ENCODE measurements at places on chromosomes 16 and 17.

GRCh38 chr16:76976101-76976500 lies 214.9 kb upstream of the MON1B start:
- no peak for DNase-seq

DNA sequence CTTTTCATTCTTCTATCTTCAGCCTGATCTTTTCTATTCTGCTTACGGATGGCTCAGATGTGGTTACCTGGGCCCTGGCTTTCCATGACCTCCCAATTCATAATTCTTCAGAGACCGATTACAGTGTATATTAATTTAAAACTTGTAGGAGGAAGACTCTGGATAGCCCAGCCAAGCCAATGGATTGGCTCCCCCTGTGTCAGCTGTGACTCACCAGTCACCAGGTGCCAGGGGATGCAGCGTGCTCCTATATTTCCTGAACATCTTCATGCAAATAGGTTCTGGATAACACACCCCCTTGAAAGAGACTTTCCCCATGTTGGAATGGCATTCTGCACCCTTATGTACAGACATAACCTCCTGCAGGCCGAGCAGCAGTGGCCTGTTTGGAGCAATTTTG lies 208.3 kb upstream of the WSCD1 start:
- DNase-seq = no peak

GRCh38 chr17:30568117-30568430 lies 90.9 kb downstream of the GOSR1 start:
- DNase-seq = no peak

DNA sequence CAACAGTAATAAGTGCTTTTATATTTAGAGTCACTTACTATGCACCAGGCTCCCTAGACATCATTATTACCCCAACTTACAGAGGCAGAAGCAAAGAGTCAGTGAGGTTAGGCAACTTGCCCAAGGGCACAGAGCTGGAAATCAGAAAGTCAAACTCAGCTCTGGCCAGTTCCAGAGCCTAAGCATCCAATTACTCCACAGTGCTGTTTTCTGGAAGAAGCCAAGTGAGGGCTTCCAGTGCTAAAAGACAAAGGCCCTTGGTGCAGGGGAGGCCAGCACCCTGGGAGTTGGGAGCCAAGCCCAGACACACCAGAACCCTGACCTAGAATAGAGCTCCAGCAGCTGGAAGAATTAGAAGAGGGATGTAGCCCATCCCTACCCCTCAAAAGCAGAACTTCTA lies 40.2 kb downstream of the C17orf67 start:
- DNase-seq = no peak

- DNase-seq = no peak
Measured at GRCh38 chr16:25888868-25889267, 197.1 kb downstream of the HS3ST4 start.

GRCh38 chr17:77482375-77483127 lies 341.8 kb downstream of the SEC14L1 start:
- no peak for DNase-seq

GRCh38 chr17:9174779-9175574 lies 153.7 kb downstream of the NTN1 start:
- DNase-seq = no peak

GRCh38 chr16:29007730-29008593 lies 23.1 kb downstream of the LAT start:
- DNase-seq = no peak

GRCh38 chr17:31645351-31645750 lies 213.7 kb downstream of the COPRS start:
- no peak for DNase-seq

DNA sequence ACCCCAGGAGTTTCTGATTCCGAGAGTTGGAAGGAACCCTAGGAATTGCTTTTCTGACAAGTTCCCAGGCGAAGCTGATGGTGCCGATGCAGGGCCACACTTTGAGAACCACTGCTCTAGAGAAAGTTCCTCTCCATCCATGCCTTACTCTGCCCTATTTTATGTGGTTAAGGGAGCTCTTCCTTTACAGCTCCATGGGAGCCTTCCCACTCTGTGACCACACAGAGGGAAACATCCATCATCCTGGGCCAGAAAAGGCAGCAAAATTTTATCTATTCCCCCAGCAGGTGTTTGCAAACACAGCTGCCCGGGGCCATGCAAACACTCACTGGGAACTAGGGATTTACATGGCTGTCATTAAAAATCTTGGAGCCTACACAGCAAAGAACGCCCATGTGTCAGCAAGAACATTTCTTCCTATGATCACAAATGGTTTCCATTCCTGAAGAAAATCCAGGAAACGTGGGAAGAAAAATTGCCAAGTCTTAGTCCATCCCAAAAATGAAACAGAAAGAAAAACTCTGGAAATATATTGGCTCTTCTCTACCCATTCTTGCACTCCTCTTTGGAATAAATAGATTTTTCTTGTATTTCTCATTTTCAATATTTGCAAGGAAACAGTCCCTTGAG lies 252.7 kb downstream of the PMP22 start:
- DNase-seq = no peak

DNA sequence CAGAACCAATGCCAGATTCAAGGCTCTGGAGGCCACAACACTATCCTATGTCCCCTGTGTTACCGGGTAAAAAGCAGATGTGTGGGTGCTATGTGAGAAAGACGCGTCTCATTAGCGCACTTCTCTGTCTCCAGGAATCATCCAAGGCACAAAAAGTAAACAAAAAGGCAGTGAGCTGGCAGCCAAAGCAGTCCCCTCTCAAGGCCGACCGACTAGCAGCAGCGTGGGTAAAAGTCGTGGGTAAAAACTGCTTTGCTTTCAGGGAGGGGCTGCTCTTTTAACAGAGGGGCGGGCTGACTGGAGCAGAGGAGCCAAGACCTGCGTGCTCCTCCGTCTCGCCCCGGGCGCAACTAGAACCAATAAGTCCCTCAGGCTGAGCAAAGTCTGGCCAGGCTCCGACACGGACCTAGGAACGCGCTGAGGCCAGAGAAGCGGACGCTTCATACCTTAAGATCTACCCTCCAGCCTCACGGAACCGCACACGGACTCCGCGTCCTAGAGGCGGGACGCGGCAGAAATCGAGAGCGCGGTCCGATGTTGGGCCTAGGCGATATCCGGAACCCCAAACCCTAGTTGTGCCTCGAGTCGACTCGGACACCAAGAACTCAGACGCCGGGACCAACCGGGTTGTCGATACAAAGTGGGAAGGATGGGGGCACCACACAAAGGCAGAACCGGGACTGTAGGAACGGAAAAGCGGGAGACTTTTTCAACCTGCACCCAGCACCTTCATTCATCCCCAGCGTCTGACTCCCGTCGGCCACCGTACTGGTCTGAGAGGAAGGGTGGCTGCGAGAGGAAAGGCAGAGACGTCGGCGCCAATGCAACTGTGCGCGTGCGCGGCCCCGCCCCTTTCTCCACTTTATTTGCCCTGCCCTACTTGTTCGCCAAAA lies at the start of gene INTS2:
Gene INTS2 (minus strand): TSS at position 775 of the 893 bp plus-strand sequence. CDS start 1,338 bp downstream, outside the sequence.
- DNase-seq = peak; percentile 88

DNA sequence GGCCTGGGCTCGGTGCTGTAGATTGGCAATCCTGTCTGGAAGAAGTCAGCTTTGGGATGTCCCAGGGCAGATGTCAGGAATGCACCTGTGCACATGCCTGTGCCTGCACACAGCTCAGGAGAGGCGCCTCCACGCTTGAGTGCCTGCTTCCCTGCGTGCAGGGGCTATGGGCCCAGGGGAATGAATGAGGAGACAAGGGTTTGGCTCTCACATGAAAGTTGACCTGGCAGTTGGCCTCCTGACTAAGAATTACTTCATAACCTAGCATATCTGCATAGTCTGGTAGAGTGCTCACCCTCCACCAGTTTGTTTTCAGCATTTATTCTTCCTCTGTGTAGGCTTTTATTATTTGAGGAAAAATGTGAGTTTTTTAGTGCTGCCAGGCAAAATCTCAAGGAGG lies 50.0 kb downstream of the PLD6 start:
- DNase-seq = no peak

GRCh38 chr17:31854672-31855071 lies 4.4 kb downstream of the COPRS start:
- no peak for DNase-seq

DNA sequence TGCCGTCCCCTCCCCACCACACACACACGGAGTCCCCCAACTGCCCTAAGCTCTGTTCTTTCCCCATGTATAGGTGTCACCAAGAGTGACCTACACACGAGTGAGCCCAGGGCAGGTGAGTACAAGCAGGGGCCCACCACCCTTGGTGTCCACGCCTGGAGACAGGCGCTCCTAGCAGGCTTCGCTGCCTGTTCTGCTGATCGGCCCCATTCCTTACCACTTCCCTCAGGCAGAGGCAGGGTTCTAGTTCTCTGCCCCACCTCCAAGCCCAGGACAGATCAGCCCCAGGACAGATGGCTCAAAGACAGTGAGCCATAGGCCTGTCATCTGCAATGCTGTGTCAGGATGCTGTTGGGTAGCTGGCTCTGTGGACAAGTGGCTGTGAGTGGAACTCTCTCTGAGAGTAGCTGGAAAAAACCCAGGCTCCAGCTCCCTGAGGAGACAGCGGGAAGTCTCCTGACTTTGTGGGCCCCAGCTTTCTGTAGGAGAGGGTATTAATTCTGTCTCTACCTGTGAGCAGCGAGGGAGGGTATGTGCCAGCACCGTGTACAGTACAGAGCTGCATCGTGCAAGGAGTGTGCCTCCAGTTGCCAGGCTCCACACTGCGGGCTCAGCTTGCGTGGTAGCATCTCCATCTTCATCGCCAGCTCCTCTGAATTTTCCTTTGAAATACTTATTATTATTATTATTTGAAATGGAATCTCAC lies 897 bp downstream of the TP53I13 start:
- DNase-seq = no peak

GRCh38 chr17:41456204-41456603 lies 11.0 kb downstream of the KRT32 start:
- no peak for DNase-seq

- no peak for DNase-seq
Measured at GRCh38 chr16:68715471-68715870, 21.6 kb upstream of the CDH1 start.

DNA sequence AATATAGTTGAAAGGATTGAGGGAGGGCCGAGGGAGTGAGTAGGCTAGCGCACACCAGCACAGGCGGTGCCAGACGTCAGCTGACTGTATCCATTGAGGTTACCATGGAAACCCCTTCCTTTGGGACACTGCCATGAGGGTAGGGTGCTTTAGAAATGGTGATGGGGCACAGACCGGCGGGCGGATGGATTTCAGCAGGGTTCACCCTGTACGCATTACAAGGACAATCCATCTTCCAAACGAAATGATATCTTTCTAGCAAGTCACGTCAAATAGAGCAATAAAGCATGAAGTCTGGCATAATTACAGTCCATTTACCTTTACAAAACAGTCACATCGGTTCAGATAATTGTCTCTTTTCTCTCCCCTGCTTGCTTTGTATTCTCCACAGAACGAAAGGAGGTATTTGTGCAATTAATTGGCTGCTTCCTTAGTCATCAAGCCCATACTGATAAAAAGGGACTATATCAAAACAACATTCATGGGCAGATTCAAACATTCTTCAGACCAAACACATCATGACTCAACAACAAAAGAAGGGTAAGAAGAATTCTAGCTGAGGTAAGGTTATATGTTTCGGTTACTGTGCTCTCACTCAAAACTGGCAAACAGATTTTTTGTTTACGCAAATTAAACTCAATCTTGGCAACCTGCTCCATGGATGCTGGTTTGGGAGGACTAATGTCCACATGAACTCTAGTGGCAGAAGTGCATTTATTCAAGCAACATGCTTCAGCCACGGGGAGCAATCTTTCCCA lies 140.6 kb downstream of the CDK5R1 start:
- DNase-seq = peak; percentile 34

DNA sequence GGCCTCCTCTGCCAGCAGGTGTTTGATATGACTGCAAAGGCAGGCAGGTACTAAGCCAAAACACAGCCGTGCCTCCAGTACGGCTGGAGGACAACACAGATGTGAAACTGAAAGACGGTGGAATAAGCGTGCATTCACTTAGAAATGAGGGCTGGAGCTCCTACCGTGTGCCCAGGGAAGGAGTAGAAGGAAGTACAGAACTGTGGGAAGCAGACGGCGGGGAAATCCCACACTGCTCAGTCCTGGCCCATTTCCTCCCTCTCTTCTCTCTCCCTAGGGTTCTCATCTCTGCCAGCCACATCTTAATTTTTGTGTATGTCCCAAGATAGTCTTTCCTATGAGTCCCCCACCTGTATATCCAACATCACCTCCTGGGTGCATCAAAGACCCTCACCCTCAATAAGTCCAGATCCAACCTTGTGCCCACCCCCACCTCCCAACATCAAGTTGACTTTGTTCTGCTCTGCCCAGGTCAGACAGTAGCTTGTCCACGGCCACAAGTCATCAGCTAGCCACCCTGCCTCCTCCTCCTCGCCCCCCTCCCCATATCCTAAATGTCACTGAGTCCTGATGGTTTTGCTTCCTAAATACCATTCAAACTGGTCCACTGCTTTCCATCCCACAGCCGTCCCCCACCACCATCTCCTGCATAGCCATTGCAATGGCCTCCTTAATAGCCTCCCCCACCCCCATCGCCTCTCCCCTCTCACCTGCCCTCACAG lies 77.1 kb upstream of the RPL38 start:
- DNase-seq = no peak

GRCh38 chr16:31250782-31251384 lies 8.9 kb upstream of the ITGAM start:
- no peak for DNase-seq

DNA sequence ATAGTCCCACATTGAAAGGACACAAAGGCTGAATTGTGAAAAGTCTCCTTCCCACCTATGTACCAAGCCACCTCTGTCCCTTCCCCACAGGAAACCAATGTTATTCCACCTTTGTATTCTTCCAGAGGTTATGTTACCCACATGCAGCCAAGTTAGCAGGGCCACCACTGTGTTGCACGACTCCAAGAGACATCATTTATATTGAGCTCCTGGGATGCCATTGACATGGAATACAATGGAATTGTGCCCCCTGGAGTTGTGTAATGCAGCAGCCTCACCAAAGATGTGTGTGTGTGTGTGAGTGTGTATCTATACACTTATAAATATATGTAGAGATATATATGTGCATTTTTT lies 21.6 kb upstream of the MSI2 start:
- no peak for DNase-seq

- no peak for DNase-seq
Measured at GRCh38 chr17:57021226-57021940, 43.5 kb downstream of the SCPEP1 start.

DNA sequence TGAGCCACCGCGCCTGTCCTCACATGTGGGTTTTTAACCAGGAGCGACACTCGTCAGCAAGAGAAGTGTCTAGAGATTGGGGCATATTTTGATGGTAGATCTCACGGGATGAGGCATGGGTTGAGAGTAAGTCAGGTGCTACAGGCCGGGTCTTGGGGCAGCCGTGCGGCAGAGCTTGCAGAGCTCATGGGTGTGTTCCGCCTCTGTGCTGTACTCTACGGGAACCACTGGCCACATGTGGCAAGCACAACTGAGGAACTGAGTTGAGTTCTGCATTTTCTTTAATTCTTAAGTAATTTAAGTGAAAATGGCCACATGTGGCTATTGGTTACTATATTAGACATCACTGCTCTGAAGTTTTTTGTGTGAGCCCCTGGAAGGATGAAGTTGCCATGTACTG lies 9.6 kb downstream of the CLUAP1 start:
- no peak for DNase-seq

GRCh38 chr17:50188921-50189549 lies 12.4 kb downstream of the COL1A1 start:
- DNase-seq = no peak
